ENCODE measurements at places on chromosomes 2 and 18.

DNA sequence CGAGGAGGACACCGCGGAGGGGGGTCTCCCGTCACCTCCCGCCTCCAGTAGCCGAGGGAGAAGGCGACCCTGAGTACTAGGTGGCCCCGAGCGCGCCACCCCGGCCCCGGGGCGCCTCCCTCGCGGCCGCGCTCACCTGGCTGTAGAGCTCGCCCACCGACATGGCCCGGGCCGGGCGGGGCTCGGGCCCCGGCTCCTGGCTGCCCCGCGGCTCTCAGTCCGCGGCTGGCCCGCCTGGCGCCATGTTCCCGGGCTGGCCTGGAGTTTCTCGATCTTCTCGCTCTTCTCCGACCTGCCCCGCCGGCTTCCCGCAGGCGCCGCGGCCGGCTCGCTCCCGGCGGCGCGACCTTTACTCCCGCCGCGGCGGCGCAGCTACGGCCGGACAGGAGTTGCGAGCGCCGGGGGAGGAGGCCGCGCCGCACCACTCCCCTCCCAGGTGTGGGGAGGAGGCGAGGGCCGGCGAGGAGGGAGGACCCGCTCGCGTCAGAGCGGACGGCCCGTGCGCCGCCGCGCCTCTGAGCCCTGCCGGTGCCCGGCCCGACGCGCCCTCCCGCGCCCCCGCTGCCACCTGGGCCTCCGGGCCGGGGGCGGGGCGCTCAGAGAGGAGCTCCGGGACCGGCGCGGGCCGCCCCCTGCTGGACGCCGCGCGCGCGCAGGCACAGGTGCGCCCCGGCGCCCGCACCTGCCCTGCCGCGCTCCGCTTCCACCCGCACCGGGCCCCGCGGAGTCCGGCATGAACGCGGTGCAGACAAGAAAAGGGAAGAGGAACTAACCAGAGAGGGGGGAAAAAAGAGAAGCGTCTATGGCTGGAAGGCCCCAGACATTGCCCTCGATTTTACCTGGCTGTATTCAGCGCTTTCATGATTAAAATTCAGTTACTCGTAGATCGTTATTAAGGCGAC lies at the start of gene MYO5B:
Gene MYO5B, minus strand, starts transcription at position 517 of the 902 bp plus-strand sequence. Its CDS starts 354 bp downstream, at position 163.
- DNase-seq = peak; percentile 29

DNA sequence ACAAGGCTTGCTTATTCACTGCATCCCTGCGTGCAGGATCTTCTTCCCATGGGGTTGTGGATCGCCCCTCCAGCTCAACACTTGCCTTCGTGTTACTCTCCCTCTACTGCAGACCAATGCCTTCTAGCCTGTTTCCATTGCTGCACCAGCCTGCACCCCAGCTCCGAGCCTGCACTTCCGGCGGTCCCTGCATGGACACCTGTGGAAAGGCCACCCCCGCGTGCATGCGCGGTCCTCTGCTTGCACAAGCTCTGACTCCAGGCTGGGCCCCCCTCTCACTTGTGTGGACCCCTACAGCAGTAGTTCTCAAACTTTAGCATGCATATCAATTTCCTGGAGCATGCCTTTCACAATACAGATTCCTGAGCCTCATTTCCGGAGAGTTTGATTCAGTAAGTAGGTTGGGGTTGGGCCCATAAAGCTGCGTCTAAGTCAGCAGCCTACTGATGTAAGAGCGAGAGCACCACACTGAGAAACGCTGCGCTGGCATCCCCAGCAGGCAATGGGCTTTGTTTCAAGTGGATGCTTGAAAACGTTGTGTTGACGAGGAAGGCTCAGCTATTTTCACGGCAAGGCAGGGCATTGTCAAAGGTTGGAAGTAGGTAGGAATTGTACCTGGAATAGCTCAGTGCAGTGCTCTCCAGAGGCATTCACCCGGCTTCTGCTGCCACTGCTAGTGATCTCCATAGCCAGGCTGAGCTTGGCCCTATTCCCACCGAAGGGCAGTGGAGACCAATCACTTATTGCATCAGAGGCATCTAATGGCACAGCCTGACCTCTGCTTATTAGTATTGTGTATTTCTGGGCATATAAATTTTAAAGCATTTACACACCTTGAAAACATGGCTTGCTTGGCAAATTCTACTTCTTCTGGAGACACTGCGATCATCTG lies 32.6 kb downstream of the CREG2 start:
- no peak for DNase-seq

DNA sequence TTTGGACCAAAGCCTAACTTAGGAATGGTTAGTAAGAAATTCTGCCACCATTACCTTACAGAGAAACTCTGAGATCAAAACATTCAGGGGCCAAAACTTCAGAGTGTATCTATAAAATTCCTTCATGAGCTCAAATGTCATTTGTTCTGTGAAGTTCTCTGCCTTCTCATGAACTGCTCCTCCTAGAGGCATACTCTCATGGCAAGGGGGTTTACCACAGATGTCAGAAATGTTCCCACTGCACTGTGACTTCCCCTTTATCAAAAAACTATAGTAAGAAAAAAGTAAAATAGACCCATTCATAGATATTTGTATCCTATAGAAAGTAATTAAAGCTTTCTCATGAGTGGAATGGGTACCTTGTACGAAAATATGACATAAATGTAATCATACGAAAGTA lies 68.5 kb downstream of the USP40 start:
- no peak for DNase-seq

DNA sequence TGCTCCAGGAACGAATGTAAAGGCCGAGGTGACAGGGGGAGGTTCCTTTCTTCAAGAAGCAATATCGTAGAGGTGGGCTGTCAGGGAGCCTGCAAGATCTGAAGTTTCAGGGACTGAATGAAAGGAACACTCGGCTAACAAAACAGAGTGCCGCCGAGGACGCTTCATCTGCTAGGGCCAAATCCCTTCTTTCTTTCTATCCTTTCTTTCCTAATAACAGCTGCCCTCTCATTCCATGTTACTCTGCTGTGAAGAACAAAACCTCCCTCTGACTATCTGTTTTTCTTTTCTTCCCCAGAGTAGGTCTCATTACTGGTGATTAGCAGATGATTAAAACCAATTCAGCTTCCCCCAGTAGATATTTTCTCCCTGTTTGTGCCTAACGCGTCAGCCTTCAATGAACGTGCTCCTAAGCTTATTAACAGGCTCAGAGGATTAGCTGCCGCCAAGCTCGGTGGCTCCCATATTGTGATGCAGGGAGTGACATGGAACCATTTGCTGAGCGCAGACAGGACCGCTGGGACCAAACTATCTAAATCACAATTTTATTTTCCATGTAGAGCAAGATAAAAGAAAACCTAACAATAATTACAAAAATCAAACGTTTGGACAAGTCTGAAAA lies 414.6 kb downstream of the TMEM182 start:
- no peak for DNase-seq

- no peak for DNase-seq
Measured at GRCh38 chr2:64115808-64116598, 28.2 kb downstream of the PELI1 start.

- DNase-seq = no peak
Measured at GRCh38 chr2:180991361-180991760, 11.0 kb downstream of the UBE2E3 start.

DNA sequence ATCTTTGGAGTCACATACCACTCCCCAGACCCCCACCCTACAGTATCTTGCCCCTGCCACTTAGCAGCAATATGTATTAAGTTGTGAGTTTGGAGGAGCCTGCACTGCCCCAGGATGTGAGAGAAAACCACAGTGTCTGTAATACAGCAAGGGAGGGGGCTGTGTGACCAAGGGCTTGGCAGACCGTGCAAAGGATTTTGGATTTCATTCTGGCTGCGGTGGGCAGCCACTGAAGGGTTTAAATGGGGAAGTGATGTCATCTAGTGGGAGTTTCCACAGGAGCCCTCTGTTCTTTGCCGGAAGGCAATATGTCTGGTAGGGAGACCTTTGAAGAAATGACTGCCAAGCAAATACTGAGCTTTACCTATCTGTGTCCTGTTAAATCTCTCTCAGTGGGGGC lies 202.4 kb downstream of the FHOD3 start:
- no peak for DNase-seq

DNA sequence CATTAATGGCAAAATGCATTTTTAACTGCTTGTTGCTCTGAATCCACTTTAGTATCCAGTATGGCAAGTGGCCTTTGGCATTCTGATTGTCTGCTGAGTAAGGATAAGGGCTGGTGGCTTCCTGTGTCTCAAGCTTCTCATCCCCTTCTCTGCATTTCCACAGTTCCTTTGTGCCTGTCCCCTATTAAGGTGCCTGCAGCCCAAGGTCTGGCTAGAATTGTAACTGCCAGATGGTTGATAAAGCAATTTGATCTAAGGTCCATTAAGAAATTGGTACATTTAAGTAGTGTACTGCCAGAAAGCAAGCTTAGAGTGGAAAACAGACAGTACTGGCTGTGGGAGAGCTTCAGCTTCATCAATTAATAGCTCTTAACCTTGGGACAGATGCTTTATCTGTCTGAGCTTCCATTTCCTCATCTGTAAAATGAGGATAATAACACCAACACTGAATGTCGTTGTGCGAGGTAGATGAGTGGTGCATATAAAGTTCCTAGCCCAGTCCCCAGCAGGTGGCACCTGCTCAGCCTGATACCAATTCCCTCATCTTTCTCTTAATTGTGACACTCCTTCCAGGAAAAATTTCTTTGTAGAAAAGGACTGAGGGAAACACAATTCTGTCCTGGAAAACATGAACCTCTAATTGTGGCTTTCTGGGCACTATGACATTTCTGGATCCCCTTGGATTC lies 570.6 kb upstream of the GCFC2 start:
- no peak for DNase-seq

- peak; percentile 81 for DNase-seq
Measured at GRCh38 chr2:120910956-120911951, 175.6 kb downstream of the GLI2 start.

GRCh38 chr2:6785493-6785892 lies 80.2 kb downstream of the CMPK2 start:
- DNase-seq = no peak

DNA sequence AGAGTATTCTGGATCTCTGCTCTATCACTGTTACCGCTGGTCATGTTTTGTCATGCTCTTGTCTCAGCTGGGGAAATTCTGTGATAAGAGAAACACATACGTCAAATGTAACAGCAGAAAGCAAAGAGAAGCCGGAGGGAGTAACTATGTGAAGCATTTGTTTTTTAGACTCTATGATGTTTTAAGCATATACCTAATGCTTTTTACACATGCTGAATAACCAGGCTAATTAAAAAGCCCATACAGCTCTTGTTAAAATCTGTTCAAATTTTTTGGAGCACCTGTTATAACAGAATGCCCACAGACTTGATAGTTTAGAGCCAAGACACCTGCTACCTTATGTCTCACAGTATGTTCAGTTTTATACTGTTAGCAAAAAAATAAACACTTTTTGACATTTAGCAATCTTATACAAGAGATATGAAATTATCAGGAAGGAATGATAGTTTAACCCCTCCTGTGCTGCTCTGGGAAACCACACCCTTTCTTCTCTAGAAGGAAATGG lies 92.3 kb upstream of the TANK start:
- no peak for DNase-seq

DNA sequence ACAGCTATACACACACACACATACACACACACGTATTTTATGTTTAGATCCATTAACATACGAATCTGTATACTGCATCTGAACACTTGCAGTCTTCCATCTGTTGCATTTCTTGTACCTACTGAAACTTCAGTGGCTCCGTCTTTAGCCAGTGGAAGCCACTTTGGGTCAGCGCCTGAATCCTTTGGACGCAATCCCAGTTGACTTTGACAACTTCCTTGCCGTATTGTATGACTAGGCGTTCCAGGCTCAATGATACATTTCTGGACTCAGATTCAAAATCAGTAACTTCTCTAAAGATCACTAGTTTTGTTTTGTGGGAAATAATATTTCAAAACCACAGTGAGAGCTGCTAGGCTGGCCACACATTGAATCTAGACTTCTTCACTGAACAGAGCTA lies 101.5 kb upstream of the GPC1 start:
- DNase-seq = no peak

DNA sequence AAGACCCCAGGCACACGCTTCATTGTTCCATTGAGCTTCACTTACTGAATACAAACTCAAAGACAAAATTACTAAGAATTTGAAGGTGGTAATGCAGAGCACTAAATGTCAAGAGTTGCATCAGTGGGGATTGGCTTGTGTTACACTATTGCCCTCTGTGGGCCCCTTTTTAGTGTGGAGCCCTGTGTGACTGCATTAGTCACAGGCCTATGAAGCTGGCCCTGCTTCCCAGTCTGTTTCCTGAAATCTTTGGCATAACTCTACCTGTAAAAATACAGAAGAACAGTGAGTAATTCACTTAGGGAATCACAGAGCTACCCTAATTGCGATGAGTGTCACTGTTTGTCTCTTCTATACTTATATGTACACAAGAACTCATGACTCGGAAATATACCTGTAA lies 40.0 kb upstream of the STPG4 start:
- DNase-seq = no peak

DNA sequence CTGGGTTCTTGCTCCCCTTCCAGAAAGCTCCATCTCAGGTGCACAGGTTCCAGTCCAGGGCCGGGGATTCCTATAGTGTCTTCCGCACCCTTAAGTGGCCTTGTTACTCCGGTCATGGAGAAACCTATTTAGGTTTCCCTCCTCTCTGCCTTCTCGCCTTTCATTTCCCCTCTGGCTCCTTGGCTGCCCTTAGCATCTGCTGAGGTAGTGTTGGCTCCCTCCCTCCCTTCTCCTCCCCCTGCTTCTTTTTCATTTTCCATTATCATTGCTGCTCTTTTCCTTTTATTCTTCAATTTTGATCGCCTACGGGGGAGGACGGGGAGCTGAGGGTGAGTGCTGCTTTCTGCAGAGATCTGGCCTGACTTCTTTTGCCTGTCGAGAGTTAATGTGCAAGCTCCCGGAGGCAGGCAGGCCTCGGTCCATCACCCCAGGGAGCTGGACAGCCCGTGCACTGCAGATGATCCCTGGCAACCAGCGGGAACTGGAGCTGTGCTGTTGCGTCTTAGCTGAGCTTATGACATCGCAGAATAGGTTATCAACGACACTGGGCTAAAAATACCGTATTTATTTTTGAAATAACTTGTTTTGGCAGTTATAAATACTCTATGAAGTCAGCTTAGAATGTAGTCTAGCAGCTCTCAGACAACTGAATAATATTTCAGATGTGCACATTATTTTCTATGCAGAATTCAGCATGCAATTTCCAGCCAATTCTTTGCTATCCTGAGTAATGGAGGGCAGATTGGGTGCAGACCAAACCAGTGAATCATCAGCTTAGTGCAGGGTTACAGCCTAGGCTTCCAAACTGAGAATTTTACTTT lies 141.9 kb downstream of the SLC4A3 start:
- peak; percentile 58 for DNase-seq

- DNase-seq = no peak
Measured at GRCh38 chr2:100006516-100006915, 135.9 kb downstream of the AFF3 start.

GRCh38 chr2:3332133-3332532 lies 45.5 kb downstream of the EIPR1 start:
- DNase-seq = no peak

Measured in GM03348 (cell line).